ENCODE measurements at places on chromosomes 6 and 20.

GRCh38 chr6:131024565-131024964 is 38.5 kb downstream of the EPB41L2 start:
- DNase-seq: no peak

DNA sequence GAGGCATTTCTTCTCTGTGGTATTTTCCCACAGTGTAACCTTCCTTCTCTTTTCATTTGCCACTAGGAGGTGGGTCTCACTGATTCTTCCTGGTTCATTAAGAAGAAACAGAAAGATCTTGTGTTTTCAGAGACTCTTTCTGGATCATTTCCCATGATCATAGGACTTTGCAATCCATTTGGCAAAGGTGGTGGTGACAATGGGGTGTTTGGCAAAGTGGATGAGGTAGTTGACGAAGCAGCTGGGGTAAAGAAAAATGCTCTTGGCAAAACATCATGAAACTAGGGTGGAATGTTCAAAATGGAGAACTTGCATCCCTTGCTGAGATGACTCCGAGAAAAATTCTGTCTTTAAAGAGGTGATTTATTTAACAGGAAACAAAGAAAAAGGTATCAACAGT is 50.6 kb downstream of the TRAF3IP2 start:
- DNase-seq: no peak

GRCh38 chr6:169864148-169865020 is 113.0 kb downstream of the ERMARD start:
- peak; percentile 20 for DNase-seq

DNA sequence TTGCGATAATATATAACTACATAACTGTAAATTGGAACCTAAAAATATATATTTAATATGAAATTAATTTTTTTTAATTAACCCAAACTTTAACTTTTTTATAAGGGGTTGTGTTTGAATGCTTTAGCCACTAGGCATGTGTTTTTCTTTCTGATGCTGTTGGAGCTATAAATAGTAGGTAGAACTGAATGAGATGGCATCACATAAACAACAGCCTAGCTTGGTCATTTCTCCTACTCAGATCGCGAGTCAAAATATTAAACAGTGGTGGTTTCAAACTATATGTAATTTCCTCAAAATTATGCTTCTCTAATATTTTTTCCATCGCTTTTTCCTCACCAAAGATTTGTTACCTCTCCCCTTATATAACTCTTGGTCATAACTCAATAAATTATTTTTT is 243.2 kb downstream of the ARID1B start:
- no peak for DNase-seq

DNA sequence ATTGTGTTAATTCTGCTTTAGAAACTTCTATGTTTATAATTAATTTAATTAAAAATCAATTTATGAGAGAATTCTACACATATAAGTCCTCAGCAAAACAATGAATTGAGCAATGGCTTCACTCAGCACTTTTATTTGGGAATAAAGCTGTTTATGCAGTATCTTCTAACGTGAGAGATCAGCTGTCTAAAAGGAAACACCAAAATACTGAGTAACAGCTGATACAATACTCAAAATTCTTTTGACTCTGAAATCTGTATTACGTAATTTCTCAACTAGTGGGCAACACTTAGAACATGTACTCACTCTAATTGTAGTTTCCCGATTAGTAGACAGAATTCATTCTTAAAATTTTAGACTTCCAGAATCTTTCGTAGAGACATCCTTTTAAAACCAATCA is 49.8 kb downstream of the MAP3K7 start:
- no peak for DNase-seq

- DNase-seq: peak; percentile 54
Measured at GRCh38 chr6:111850295-111850937, 22.8 kb downstream of the FYN start.

DNA sequence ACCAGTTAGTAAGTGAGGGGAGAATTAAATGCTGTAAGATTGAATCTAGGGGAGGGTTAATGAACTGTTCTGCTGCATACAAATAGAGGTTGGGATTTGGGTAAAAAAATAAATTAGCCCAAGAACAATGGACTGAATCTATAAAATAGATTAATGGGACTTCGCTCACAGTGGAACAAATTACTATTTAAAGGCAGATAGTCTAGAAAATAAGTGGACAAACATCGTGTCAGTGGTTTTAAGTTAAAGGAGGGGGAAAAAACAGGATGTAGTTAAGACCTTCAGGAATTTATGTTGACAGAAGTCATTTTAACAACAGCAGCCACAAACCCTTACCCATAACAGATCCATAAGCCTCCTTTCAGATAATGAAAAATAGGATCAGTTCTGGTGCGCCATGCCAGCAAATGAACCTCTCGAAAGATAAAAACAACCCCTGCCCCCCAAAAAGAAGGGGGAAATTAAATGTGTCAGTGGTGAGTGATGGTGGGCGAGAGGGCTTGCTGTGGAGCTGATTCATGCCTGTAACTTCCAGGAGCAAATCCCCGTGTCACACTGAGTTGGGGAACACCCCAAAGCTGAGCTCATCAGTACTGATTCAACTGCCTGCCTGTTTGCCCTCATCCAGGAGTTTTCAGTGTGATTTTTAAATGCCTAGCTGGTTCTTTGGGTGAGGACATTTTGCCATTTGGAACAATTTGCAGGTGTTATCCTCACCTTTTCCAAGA is 86.8 kb downstream of the PPP1R14C start:
- no peak for DNase-seq

- no peak for DNase-seq
Measured at GRCh38 chr6:93787841-93788240, 368.5 kb upstream of the EPHA7 start.

DNA sequence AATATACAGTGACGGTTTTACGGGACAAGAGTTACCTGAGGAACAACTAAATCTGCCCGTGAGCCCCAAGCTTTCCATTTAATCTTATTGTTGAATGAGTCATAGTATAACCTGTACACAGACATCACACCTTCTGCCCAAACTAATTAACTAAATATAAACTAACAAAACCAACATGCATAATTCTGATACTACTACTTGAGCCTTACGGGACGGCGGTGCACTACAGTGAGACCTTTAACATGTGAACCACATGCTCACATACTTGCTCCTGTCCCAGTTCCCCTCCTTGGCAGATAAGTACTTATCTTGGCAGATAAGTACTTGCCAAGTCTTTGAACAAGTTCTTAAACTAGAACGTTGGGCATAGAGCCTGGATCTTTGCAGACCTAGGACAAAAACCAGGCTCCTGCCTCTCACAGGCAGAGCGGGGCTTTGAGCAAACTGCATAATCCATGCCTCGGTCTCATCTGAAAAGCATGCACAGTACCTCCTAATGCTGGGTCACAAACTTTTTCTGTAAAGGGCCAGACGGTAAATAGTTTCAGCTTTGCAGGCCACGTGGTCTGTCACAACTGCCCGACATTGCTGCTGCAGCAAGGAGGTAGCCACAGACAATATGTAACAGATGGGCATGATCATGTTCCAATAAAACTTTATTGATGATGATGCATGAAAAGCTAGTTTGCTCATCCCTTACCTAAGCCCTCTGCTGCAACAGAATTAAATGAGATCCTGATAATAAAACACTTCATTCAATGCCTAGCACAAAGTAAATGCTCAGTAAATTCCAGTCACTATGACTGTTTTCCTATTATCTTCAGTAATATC is 23.0 kb downstream of the ZNF217 start:
- no peak for DNase-seq

- DNase-seq: no peak
Measured at GRCh38 chr20:53941680-53942471, 128.5 kb downstream of the BCAS1 start.

- no peak for DNase-seq
Measured at GRCh38 chr6:140276133-140276532, 901.7 kb upstream of the CITED2 start.

DNA sequence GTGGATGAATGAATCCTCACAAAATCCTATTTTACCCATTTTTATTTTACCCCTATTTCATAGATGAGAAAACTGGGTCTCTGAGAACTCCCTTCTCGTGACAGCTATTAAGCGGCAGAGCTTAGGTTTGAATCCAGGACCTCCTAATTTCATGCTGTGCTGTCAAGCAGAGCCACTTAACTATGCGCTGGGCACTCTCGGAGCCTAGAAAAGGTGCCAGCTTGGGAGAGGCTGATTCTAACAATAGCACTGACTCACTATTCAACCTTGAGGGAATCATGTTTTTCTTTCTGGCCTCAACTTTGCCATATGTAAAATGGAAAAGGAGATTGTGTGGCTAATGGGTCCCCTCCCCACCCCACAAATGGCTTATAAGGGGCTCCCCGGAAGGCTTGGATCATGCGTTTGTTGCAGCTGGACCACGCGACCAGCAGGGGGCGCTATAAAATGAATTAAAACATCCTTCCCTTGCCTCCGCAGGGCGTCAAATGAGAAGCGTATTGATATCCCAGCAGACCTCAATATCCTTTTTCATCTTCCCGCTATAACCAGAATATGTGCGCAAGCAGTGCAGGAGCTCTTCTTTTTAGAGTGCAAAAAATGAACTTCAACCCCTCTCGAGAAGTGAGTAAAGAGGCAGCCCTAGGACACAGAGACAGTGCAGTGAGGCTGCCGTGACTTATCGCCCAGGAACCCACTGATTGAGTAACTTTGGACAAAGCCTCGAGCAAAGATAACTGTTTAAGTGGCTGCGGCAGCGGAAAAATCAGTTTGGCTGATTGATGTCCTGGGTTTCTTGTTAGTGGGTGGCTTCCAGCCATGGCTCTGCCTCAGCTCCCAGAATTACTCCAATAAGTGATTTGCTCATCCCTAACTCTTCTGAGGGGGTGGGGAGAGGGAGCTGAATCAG is 12.8 kb upstream of the PDYN start:
- no peak for DNase-seq

GRCh38 chr20:25239387-25240370 is 8.2 kb upstream of the PYGB start:
- no peak for DNase-seq

DNA sequence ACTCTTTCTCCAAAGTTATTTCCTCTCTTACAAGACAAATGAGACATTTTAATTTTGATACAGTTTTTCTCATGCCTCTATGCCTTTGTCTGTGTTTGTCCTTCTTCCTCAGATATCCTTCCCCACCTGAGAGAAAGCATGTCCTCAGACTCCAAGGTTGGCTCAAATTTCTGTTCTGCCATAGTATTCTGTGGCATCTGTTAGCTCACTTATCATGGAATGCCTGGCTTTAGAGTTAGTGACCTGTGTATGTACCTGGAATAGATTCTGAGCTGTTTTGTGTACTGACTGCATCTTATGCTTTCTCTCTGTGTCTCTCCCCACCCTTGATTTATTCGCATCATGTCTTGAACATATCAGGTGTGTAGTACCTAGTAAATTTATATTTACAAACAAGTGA is 90.0 kb downstream of the CENPW start:
- DNase-seq: no peak

GRCh38 chr6:32189069-32189741 is 797 bp downstream of the PBX2 start:
- no peak for DNase-seq

DNA sequence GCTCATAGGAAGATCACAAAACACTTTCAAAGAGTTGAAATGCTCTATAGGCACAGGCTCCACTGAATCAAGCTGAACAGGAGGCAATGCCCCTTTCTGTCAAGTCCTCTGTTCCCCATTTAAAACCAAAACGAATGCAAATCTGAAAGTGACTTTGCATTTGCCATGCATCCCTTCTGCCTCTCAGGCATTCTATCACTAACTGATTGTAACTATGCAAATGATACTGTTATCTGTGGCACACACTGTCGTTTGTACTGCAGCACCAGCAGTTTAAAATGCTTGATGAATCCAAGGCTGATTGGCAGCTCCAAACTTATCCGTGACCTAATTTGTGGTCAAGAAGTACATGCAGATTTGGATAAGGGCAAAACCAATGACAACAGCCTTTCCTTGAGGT is 1067.5 kb upstream of the MAP3K7 start:
- DNase-seq: no peak

DNA sequence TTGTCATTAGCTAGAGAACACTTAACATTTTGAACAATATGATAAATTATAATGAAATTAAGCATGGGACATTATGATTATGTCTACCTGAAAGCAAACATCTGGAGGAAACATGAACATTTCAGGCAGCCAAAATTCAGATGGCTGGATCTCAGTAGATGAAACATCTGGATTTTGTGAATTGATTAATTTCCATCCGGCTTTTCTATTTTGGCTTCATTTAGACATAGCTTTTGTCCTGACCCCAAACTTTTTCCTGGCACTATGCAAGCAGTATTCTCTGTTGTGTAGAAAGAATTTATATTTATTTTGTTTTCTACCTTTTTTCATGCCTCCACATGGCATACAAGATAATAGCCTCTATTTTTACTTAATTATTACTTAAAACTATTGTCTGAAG is 186.3 kb downstream of the OGFRL1 start:
- no peak for DNase-seq

DNA sequence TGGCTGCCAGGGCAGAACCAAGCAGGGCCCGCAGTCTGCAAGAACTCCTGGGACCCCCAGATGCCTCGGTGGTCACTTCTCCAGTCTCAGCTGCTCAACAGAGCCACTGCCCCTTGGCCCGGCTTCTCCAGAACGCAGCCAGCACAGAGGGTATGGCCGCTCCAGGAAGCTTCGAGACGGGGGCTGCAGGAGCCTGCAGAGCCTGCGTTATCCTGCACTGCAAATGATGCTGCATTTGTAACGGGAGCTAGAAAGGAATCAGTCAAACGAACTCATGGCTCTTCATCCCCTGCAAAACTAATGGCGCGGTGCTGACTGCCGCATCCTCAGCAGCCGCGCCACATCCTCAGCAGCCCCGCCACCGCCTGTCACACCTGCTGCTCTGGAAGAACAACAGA is 254.9 kb downstream of the TAF4 start:
- DNase-seq: no peak

DNA sequence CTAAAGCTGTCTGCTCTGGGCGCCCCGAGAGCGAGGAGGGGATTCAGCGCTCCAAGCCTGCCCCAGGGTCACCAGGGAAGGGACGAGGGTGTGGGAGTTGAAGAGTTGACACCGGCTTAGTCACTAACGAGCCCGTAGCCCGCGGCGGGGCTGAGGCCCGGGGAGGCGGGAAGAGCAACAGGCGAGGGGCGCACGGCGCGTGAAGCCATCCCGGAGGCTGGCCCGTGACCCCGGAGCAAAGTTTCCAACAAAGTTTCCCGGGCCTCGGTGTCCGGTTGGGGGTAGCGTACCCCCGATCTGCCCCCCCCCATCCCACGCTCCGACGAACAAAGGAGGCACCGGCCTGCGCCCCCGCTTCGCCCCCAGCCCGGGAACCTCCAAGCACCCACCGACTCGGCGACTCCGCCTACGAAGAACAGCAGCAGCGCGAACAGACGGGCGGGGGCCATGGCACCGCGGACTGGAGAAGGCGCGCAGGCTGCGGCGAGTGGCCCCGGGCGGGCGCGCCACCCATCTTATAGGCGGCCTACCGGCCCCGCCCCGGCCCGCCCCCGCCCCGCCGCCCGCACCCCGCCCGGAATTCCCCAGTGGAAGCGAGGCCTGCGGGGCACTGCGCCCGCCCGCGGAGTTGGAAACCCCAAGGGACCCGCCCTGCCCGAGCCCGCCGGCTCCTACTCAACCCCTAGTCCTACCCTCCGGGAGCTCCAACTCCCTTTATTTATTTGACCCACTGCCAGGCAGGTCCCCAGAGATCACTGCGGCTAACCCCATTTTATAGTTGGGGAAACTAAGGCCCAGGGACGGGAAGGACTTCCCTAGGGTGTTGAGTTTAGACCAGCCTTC is at the start of gene SDC4:
SDC4 (minus strand) TSS at position 489 of the 843 bp plus-strand sequence; CDS start at position 449, 40 bp downstream.
- peak; percentile 73 for DNase-seq

GRCh38 chr6:108116546-108117426 is 42.2 kb upstream of the OSTM1 start:
- peak; percentile 22 for DNase-seq

- DNase-seq: no peak
Measured at GRCh38 chr6:86016077-86016476, 373.4 kb upstream of the SYNCRIP start.
